A375 (cell line): ENCODE measurements at places on chromosomes 2 and 18. TPM values are rescaled to one million over a fixed set of nuclear protein-coding genes. Genes with fewer than 3 reads are reported as not detected.

LAMA1 gene
- 3.1 and 5.5 TPM in 2 replicates for total RNA-seq

TTR gene
- total RNA-seq: not detected in 2 replicates

IL18R1 gene
- 4.6 and 4.7 TPM in 2 replicates for total RNA-seq

IL36G gene
- total RNA-seq: not detected in 2 replicates

RNF125 gene
- total RNA-seq: 8.8 and 11.3 TPM in 2 replicates

COA5 gene
- total RNA-seq: 44.4 and 53.5 TPM in 2 replicates

TFPI gene
- total RNA-seq: 3.0 and 6.7 TPM in 2 replicates

C2orf92 gene
- 1.2 and 3.2 TPM in 2 replicates for total RNA-seq

NXPH2 gene
- 0.42 TPM in 1 of 2 replicates, not detected in the other for total RNA-seq

PMS1 gene
- 9.5 and 15.5 TPM in 2 replicates for total RNA-seq

SDC1 gene
- 31.4 and 35.3 TPM in 2 replicates for total RNA-seq

OSBPL6 gene
- total RNA-seq: 5.7 and 7.0 TPM in 2 replicates

REEP1 gene
- total RNA-seq: 1.3 and 1.4 TPM in 2 replicates

KLHL41 gene
- 0.45 TPM in 1 of 2 replicates, not detected in the other for total RNA-seq

DHRS9 gene
- total RNA-seq: not detected in 2 replicates

IGFBP2 gene
- 146 and 169 TPM in 2 replicates for total RNA-seq

CCDC85A gene
- total RNA-seq: 0.08 TPM in 1 of 2 replicates, not detected in the other

C2orf80 gene
- not detected in 2 replicates for total RNA-seq

SLC4A5 gene
- total RNA-seq: 0.16 TPM in 1 of 2 replicates, not detected in the other

TMEM198 gene
- total RNA-seq: 4.2 and 4.3 TPM in 2 replicates

KLHL29 gene
- total RNA-seq: 3.7 and 3.8 TPM in 2 replicates

TMEFF2 gene
- total RNA-seq: 0.08 and 0.40 TPM in 2 replicates

DLX2 gene
- total RNA-seq: 4.0 and 4.9 TPM in 2 replicates

PCARE gene
- 0.04 TPM in 1 of 2 replicates, not detected in the other for total RNA-seq
